ENCODE measurements at places on chromosomes 1 and 21.

DNA sequence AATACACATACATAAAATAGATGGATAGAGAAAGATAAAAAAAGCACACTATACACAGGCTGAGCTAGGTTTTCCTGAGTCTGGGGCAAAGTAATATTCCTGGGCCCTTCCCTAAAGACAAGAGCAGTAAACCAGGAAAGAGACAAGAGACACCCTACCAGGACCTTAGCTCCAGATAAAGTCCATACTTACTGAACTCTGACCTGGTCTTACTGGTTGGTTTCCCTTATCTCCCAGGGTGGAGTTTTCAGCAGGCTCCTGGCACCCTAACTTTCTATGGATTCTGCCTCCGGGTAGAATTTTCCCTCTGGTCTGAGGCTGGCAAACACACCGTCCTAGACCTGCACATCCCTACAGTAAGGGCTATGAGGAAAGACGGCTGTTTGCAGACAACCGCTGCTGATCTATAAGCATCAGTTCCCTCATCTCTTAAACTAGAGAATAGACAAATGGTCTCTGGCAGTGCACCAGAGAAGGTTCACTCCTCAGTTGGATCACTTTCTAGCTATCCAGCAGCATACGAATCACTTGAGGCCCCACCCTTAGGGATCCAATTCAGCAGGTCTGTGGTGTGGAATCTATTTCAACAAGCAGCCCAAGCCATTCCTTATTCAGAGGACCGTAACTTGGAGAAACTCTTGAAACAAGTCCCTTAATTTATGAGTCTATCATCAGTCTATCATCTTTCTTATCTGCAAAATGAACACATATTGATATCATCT is 52.0 kb downstream of the ARHGEF11 start:
- peak; percentile 38 for DNase-seq
- H3K27ac ChIP-seq = no peak overlapping the region

DNA sequence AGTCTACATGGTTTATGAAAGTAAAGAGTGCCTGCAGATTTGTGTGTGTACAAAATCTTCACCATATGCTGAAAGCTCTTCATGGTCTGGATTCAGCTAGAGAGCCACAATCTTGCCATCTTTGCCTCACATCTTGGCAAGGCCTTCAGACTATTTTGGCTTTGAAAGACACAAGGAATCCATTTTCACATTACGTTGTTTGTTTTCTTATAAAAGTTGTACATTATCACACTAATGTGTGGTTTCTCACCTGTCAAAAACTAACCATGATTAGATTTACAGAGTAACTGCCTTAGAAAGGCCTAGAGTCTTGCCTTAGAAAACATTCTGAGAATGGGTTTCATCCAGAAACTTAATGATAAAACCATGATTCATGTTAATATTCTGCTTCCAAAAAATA is 494.6 kb downstream of the NEGR1 start:
- no peaks in the 10 kb centered on the region for H3K36me3 ChIP-seq
- no peak for DNase-seq
- H3K27me3 ChIP-seq = no peaks in the 10 kb centered on the region
- no peak overlapping the region for H3K27ac ChIP-seq

DNA sequence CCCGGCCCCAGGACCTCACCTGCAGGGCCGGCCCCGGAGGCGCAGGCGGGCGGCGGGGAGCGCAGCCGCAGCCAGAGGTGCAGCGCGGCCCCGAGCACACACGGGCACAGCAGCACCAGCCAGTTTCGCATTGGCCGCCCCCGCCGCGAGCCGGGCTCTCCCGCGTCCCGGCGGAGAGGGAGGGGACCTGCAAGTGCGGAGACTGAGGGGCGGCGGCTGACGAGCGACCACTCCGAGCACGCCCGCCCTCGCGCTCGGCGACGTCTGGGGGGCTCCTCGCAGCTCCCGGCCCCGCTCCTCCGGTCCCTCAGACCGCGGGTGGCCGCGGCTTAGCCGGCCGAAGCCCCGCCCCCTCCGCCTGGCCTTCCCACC is at the start of gene B3GALNT2:
TSS of gene B3GALNT2 (minus strand) at position 331 of the 372 bp plus-strand sequence. CDS start at position 131, 200 bp downstream.
- no peak for DNase-seq
- H3K36me3 ChIP-seq = no peaks in the 10 kb centered on the region
- H3K4me1 ChIP-seq = peaks cover 20% of the 10 kb centered on the region
- H3K27ac ChIP-seq = peak within 1 kb of the TSS; percentile 98

DNA sequence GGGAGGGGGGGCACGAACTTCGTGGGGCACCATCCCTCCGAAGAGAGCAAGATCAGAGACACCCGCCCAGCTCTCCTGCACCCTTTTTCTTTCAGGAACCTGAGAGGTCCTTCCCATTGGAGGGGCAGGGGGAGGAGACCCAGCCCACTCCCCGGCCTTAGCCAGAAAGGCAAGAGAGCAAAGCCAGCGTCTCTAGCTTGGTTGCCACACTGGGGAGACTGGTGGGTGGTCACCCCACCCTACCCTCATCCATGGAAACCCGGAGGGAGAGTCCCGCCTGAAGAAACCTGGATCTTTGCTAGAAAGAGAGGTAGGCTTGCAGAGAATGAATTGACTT is 246 bp downstream of the ATP2B4 start:
- H3K36me3 ChIP-seq = no peaks in the 10 kb centered on the region
- H3K4me1 ChIP-seq = peaks cover 26% of the 10 kb centered on the region
- peak overlapping the region; percentile 96 for H3K4me3 ChIP-seq
- peak overlapping the region; percentile 87 for H3K27ac ChIP-seq
- H3K27me3 ChIP-seq = no peaks in the 10 kb centered on the region
- DNase-seq = no peak

GRCh38 chr1:175043824-175044223 is 20.6 kb upstream of the MRPS14 start:
- no peaks in the 10 kb centered on the region for H3K36me3 ChIP-seq
- DNase-seq = no peak
- peaks cover 7% of the 10 kb centered on the region for H3K27me3 ChIP-seq
- no peak overlapping the region for H3K4me3 ChIP-seq

- H3K36me3 ChIP-seq = no peaks in the 10 kb centered on the region
- H3K27ac ChIP-seq = no peak overlapping the region
- no peak for DNase-seq
- no peaks in the 10 kb centered on the region for H3K27me3 ChIP-seq
These were observed 7.9 kb upstream of the IER5 start for GRCh38 chr1:181080556-181080955.

- H3K36me3 ChIP-seq = no peaks in the 10 kb centered on the region
- no peak for DNase-seq
- no peak overlapping the region for H3K4me3 ChIP-seq
- no peaks in the 10 kb centered on the region for H3K27me3 ChIP-seq
- no peak overlapping the region for H3K27ac ChIP-seq
- H3K4me1 ChIP-seq = no peaks in the 10 kb centered on the region
These were observed 6.7 kb downstream of the C1orf105 start for GRCh38 chr1:172427191-172427590.

- H3K4me1 ChIP-seq = peaks cover 11% of the 10 kb centered on the region
- H3K27ac ChIP-seq = no peak overlapping the region
- H3K36me3 ChIP-seq = no peaks in the 10 kb centered on the region
- no peaks in the 10 kb centered on the region for H3K27me3 ChIP-seq
- H3K4me3 ChIP-seq = no peak overlapping the region
These were observed 8.8 kb upstream of the TGFB2 start for GRCh38 chr1:218336328-218336727.

- no peak overlapping the region for H3K4me3 ChIP-seq
- DNase-seq = peak; percentile 80
- H3K4me1 ChIP-seq = peaks cover 8% of the 10 kb centered on the region
- H3K27ac ChIP-seq = no peak overlapping the region
These were observed 1.0 kb upstream of the HAO2 start for GRCh38 chr1:119367432-119368124.

GRCh38 chr21:45306453-45306831 is 18.7 kb upstream of the POFUT2 start:
- no peak overlapping the region for H3K4me3 ChIP-seq
- no peak for DNase-seq
- H3K27ac ChIP-seq = no peak overlapping the region
- H3K27me3 ChIP-seq = no peaks in the 10 kb centered on the region

DNA sequence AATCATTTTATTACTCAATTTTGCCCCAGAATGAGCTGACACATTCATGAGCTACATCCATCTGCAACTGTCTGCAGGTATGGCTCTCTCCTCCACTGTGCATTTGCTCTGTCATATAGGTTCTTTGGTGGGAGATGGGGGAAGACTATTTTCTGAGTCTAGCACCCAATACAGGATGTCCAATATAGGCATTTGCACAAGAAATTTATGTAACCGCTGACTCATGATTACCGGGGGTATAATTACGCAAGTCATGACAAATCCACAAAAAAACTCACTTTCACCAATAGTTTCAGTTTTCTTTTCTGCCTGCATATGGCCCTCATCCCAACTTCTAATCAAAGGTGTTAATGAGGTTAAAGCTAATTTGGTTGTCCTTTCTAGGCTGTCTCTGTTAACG is 17.5 kb upstream of the VSIG8 start:
- H3K36me3 ChIP-seq = no peaks in the 10 kb centered on the region
- 0 out of 2 replicates have a peak overlapping the region, but pooled peaks have one; percentile 2 for H3K4me3 ChIP-seq
- peak overlapping the region; percentile 48 for H3K27ac ChIP-seq
- DNase-seq = peak; percentile 89
- H3K27me3 ChIP-seq = no peaks in the 10 kb centered on the region

GRCh38 chr1:208455821-208456220 is 211.6 kb upstream of the PLXNA2 start:
- no peak overlapping the region for H3K4me3 ChIP-seq
- H3K27me3 ChIP-seq = peaks cover 4% of the 10 kb centered on the region
- no peak overlapping the region for H3K27ac ChIP-seq
- H3K4me1 ChIP-seq = no peaks in the 10 kb centered on the region

- H3K27ac ChIP-seq = no peak overlapping the region
- no peak for DNase-seq
- no peaks in the 10 kb centered on the region for H3K36me3 ChIP-seq
- no peaks in the 10 kb centered on the region for H3K4me1 ChIP-seq
- no peak overlapping the region for H3K4me3 ChIP-seq
- H3K27me3 ChIP-seq = no peaks in the 10 kb centered on the region
These were observed 19.3 kb downstream of the GBP6 start for GRCh38 chr1:89383185-89383584.

- H3K36me3 ChIP-seq = no peaks in the 10 kb centered on the region
- H3K4me1 ChIP-seq = no peaks in the 10 kb centered on the region
- no peak overlapping the region for H3K4me3 ChIP-seq
- DNase-seq = no peak
These were observed 13.8 kb downstream of the TRIM46 start for GRCh38 chr1:155187456-155187891.

- H3K27ac ChIP-seq = no peak overlapping the region
- no peaks in the 10 kb centered on the region for H3K27me3 ChIP-seq
- no peaks in the 10 kb centered on the region for H3K36me3 ChIP-seq
- no peak for DNase-seq
- no peak overlapping the region for H3K4me3 ChIP-seq
These were observed 103.1 kb downstream of the GALNT2 start for GRCh38 chr1:230170153-230170547.

- DNase-seq = no peak
- no peak overlapping the region for H3K27ac ChIP-seq
- H3K4me3 ChIP-seq = no peak overlapping the region
- H3K4me1 ChIP-seq = peaks cover 20% of the 10 kb centered on the region
- no peaks in the 10 kb centered on the region for H3K27me3 ChIP-seq
These were observed 64.8 kb upstream of the ATP5PO start for GRCh38 chr21:33980276-33980916.

- no peaks in the 10 kb centered on the region for H3K4me1 ChIP-seq
- H3K27me3 ChIP-seq = no peaks in the 10 kb centered on the region
- H3K4me3 ChIP-seq = no peak overlapping the region
- no peaks in the 10 kb centered on the region for H3K36me3 ChIP-seq
- DNase-seq = no peak
- H3K27ac ChIP-seq = no peak overlapping the region
These were observed 35.9 kb downstream of the THAP3 start for GRCh38 chr1:6660415-6661049.

DNA sequence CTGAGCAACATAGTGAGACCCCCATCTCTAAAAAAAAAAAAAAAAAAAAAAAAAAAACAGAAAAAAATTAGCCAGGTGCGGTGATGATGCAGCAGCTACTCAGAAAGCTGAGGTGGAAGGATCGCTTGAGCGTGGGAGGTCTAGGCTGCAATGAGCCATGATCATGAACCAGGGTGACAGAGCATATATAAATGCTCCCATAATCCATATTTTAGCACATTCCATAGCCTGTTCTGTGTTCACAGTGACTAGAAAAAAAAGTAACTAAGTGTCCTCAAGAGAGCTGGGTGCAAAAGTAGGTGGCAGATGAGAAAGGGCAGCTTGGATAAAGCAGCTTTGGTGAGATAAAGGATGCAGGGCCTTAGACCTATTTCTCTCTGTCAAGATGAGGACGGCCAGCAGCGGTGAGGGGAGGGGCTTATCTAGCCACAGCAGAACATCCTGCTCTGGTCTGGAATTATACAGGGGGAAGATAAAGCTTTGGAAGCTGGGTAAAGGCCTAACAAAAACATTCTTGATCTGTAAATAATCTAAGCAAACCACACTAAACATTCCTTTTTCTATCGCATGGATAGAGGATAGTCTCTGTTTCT is 205.3 kb downstream of the DAB1 start:
- no peaks in the 10 kb centered on the region for H3K36me3 ChIP-seq
- H3K4me3 ChIP-seq = no peak overlapping the region
- H3K4me1 ChIP-seq = no peaks in the 10 kb centered on the region
- no peak for DNase-seq
- no peak overlapping the region for H3K27ac ChIP-seq

- no peaks in the 10 kb centered on the region for H3K4me1 ChIP-seq
- no peak overlapping the region for H3K27ac ChIP-seq
- DNase-seq = no peak
- no peaks in the 10 kb centered on the region for H3K27me3 ChIP-seq
- peaks cover 28% of the 10 kb centered on the region for H3K36me3 ChIP-seq
These were observed 74.2 kb upstream of the PGD start for GRCh38 chr1:10324627-10325026.

DNA sequence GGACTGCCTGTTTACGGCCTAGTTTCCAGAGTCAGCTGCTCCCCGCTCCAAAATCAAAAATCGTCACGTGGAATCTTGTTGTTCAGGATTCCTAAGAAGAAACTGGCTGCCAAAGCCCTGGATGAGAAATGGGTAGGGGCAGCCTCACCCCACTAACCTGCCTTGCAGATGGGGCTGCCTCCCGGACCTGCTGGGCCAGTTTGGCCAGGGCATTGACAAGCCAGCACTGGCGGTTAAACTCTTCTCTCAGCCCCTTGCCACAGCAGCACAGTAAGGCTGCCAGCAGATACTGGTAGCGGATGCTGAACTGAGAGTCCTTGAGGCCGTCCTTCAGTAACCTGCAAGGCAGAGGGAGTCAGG is 31.6 kb upstream of the PPP1R15B start:
- H3K27ac ChIP-seq = no peak overlapping the region
- H3K27me3 ChIP-seq = no peaks in the 10 kb centered on the region
- no peaks in the 10 kb centered on the region for H3K36me3 ChIP-seq
- no peak for DNase-seq
- H3K4me3 ChIP-seq = no peak overlapping the region

- peaks cover 39% of the 10 kb centered on the region for H3K27me3 ChIP-seq
- H3K4me3 ChIP-seq = no peak overlapping the region
- H3K36me3 ChIP-seq = no peaks in the 10 kb centered on the region
- no peaks in the 10 kb centered on the region for H3K4me1 ChIP-seq
- no peak overlapping the region for H3K27ac ChIP-seq
These were observed 142.6 kb upstream of the GJB5 start for GRCh38 chr1:34612091-34612827.

DNA sequence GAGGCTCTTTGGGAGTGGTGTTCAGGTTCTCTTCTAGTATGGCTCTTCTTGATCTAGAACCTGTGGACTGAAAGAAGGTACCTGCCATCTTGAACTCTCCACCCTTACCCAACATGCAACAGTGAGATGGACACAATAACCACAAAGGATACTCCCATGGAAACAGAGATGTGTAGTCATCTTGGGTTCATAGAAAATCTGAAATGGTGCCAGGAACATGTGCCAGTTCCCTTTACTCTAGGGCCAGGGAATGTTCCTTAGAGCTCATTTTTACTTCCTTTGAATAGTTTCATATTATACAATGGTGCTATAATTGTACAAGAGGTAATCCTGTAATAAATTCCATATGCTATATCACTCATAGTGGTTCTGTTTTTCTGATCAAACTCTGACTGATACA is 13.2 kb upstream of the SCYL3 start:
- peak; percentile 61 for DNase-seq
- H3K4me3 ChIP-seq = no peak overlapping the region
- no peak overlapping the region for H3K27ac ChIP-seq
- H3K36me3 ChIP-seq = no peaks in the 10 kb centered on the region

All from GM23248 (cell line).